ENCODE measurements at places on chromosomes 1 and 21.

DNA sequence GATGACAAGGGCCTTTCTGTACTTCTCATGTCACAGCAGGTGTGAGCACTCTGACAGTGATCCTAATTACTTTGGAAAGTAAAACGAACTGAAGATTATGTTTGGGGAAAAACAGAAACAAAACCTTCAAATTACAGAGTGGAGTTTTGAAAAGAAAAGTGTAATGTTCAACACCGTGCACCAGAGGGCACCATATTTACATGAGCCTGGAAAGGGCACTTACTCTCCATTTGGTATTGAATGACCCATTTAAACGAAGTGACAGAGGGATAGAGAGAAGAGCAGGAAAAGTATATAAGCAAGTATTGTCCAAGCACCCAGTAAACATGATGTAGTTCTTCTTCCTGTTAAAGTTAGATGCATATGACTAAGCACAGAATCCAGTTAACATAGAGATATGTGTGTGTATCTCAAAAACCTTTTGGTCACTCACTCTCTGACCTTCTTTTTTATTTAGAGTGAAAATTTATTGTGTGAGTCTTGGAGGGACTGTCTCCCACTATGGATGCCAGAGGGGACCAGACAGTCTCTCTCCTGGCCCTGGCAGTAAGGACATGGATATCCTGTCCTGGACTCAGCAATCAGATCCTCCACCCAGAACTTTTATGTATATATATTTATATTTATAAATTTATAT is 3.8 kb upstream of the RGSL1 start:
- DNase-seq: no peak

DNA sequence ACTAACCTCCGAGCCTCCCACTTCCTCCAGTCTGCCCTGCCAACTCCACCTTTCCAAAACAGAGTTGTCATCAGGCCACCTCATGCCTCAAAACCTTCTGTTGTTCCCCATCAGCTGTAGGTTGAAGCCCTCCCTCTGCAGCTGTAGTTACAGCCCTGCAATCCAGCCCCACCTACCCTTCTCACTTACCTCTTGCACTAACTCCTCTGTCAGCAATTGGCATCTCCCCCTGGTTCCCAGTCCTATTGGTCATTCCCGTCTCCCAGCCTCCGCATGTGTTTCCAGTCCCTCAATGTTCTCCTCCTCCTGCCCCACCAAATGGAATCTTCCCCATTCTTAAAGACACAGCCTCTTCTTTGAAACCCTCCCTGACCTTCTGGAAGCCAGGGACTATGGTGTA is 100.1 kb upstream of the GCLM start:
- DNase-seq: no peak

GRCh38 chr1:118636004-118636403 is 352.1 kb downstream of the TBX15 start:
- no peak for DNase-seq

- no peak for DNase-seq
These were observed 151.0 kb downstream of the CLEC20A start for GRCh38 chr1:178345807-178346206.

GRCh38 chr1:195153107-195153506 is 1455.1 kb downstream of the KCNT2 start:
- no peak for DNase-seq

GRCh38 chr21:26847002-26847401 is 1.8 kb upstream of the ADAMTS1 start:
- DNase-seq: no peak

- DNase-seq: no peak
These were observed 16.4 kb upstream of the CHODL start for GRCh38 chr21:18228060-18228739.
